ENCODE measurements at places on chromosomes 3 and 15.

- no peak for DNase-seq
Observed at GRCh38 chr3:156781310-156782230, 44.6 kb upstream of the LEKR1 start.

DNA sequence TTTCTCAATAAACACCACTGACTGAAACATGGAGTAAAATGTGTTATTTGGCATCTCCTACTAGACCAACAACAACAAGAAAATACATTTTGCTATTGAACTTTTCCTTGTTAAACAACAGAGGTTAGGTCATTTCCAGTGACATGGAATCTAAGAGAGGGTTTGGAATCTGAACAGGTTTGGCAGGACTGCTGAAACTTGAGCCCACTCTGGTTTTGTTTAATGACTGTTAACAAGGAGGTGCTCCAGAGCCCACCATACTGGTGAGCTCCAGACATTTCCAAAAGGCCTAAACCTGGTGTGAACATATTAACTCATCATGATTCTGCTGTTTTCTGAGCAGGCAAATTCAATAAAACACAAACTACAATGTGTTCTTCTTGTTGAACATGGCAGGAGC lies 330.7 kb upstream of the TRIM42 start:
- DNase-seq: no peak

- DNase-seq: no peak
Observed at GRCh38 chr3:17195856-17196604, 311.3 kb downstream of the PLCL2 start.

- DNase-seq: no peak
Observed at GRCh38 chr3:29137601-29138000, 143.3 kb upstream of the RBMS3 start.

- DNase-seq: no peak
Observed at GRCh38 chr15:74893627-74894026, 3.8 kb downstream of the MPI start.

DNA sequence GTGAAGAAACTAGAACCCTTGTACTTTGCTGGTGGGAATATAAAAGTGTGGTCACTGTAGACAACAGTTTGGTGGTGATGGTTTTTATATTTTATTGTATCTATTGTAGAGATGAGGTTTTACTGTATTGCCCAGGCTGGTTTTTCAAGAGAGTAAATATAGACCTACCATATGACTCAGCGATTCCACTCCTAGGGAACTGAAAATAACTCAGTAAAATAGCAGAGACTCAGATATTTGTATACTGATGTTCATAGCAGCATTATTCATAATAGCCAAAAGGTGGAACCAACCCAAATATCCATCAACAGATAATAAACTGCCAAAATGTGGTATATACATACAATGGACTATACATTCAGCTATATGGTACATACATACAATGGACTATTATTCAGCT lies 68.8 kb upstream of the IL12A start:
- DNase-seq: no peak

- no peak for DNase-seq
Observed at GRCh38 chr15:45091576-45091975, 22.4 kb downstream of the DUOX2 start.

GRCh38 chr3:114554731-114555130 lies 260.9 kb downstream of the TIGIT start:
- DNase-seq: no peak

DNA sequence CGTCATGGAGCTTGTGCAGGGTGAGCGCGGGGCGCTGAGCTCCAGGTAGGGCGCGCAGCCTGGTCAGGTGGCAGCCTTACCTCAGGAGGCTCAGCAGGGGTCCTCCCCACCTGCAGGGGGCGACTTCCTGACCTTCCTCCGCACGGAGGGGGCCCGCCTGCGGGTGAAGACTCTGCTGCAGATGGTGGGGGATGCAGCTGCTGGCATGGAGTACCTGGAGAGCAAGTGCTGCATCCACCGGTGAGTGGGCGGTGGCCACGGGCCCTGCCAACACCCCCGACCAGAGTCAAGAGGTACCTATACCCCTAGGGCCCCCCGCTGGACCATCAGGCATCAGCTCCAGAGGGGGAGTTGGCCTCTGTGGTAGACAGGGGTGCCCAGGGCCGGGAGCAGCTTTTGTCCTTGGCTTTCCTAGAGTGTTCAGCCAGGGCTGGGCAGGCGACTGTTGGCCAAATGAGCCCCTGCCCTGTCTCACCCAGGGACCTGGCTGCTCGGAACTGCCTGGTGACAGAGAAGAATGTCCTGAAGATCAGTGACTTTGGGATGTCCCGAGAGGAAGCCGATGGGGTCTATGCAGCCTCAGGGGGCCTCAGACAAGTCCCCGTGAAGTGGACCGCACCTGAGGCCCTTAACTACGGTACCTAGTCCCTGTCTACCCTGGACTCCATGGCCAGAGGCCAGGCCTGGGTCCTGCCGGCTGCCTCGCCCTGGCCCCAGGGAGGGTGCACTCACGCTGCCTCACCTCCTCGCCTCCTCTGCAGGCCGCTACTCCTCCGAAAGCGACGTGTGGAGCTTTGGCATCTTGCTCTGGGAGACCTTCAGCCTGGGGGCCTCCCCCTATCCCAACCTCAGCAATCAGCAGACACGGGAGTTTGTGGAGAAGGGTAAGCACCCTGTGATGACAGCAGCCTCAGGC lies 9.1 kb downstream of the FES start:
- no peak for DNase-seq

GRCh38 chr3:153843994-153844393 lies 277.2 kb upstream of the ARHGEF26 start:
- DNase-seq: no peak

DNA sequence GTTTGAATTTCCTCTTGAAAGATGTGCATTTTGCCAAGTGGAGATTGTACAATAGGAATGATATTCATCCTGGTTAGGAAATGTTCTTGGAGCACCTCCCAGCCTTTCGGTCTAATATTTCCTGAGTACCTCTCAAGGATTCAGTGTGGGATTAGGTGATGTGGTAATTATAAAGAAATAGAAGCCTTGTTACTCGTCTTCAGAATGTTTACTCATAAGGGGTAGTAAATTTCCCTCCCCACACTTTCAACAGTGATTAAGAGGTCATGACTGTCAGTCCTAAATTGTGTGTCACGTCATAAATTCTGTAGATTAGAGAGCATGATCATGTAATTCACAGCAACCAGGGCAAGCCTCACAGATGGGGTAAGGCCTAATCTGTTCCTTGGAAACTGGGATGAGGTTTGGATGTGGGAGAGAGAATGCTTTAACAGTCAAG lies 633.1 kb upstream of the TBL1XR1 start:
- DNase-seq: no peak

DNA sequence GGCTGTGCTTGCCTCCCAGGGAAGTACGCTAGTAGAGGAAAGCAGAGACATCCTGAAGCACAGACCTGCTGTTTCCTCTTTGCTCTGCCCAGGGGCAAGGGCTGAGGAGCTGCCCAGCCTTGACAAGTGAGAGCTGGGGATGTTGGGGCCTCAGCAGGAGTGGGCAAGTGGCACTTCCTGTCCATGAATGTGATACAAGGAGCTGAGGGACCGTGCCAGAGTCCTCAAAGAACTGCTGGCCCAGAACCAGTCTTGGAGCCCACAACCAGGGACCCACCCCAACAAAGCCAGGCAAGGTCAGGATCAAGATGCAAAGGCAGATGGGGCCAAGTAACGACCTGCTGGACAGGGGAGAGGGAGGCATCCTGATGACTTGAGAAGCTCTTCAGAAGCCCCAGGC lies 70.3 kb downstream of the TRIM42 start:
- no peak for DNase-seq

DNA sequence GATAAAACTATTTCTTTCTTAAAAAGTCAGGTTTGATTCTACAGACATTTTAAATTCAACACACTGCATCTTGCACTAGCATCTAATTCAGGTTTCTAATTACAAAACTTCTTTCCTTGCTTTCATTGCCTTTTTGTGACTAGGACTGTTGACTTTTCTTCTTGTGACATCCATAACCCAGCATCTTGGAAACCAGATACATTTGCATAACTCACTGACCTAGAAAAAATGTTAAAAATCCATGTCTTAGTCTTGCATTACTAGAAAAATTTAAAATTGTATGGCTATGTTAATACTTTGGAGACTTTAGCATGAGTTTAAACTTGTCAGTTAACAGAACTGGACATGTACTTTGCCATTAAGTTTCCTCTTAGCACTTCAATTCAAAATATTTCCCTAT lies 72.7 kb downstream of the DTWD1 start:
- DNase-seq: no peak

DNA sequence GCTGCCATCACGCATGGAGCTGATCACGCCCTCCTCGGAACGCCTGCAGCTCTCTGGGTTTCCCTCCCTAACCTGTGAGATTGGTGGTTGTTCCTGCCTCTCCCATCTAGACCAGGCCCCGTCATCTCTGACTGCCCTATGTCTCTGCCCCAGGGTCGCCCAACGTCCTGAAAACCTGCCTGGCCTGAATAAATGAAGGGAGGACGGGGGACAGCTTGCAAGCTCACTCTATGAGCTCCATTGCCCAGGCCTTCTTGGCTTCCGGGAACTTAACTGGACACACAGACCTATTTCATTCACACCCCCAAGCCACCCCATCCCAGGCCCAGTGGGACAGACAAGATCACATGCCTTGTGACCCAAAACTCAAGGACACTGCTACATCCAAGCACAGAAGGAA lies 274.2 kb downstream of the XXYLT1 start:
- no peak for DNase-seq

DNA sequence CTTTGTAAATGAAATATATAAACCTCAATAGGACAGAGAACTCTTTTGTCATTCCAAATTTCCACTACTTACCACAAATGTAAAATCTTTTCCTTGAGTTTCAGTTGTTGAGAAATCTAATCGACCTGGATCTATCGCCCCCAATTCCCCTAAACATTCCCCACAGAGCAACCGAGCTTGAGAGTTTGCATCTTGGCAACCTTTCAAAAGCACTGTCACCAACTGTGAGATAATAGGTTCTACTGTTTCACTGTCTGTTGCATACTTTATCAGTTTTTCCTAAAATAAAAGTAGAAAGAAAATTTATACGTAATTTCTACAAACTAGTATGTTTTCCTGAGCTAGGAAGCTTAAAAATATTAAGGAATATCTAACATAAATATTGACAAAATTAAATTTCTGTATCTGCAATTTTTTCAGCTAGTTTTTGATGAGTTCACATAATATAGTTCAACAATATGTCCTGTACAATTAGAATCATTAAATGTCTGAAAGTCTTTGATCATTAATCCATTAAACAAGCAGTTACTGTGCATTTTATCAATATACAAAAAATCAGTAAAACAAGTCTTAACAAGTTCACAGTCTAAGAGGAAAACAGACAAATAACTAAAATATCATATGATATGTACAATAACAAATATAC lies 54.5 kb downstream of the ATR start:
- no peak for DNase-seq

GRCh38 chr3:50600141-50600753 lies 11.3 kb downstream of the CISH start:
- peak; percentile 70 for DNase-seq

- no peak for DNase-seq
Observed at GRCh38 chr3:10780243-10780642, 35.8 kb upstream of the SLC6A11 start.
